ENCODE measurements at places on chromosomes 12 and 14.

DNA sequence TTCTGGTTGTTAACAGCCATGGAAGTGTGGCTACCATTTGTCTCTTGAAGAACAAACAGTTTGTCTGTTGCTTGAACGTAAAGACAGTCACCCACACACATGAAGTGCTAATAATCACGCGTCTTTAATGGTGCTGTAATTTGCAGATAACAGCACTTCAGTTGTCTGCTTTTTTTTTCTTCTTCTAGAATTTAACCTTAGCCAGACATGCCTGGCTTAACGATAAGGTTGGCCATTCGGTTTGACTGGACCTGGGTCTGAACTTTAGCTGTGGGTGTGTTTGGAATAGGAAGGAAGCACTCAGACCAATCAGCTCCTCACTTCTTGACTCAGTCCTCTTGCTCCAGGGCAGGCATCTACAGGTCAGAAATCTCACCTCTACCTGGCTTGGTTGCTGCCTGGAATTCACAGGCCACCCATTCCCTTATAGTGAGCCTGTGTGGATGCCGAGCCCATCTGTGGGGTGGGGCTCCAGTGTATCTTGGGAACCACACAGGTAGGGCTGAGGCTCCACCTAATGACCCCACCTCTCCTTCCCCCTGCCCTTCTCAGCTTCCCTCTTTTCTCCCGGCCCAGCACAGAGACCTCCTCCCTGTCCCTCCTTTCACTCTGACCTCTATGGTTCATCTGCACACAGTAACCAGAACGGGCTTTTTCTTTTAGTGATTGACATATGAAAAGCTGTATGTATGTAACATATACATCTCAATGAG is 246.4 kb upstream of the PWP1 start:
- DNase-seq, result no peak
- H3K4me1 ChIP-seq, result no peaks in the 10 kb centered on the region
- no peaks in the 10 kb centered on the region for H3K36me3 ChIP-seq
- no peak overlapping the region for H3K4me3 ChIP-seq
- H3K27me3 ChIP-seq, result peaks cover 16% of the 10 kb centered on the region

DNA sequence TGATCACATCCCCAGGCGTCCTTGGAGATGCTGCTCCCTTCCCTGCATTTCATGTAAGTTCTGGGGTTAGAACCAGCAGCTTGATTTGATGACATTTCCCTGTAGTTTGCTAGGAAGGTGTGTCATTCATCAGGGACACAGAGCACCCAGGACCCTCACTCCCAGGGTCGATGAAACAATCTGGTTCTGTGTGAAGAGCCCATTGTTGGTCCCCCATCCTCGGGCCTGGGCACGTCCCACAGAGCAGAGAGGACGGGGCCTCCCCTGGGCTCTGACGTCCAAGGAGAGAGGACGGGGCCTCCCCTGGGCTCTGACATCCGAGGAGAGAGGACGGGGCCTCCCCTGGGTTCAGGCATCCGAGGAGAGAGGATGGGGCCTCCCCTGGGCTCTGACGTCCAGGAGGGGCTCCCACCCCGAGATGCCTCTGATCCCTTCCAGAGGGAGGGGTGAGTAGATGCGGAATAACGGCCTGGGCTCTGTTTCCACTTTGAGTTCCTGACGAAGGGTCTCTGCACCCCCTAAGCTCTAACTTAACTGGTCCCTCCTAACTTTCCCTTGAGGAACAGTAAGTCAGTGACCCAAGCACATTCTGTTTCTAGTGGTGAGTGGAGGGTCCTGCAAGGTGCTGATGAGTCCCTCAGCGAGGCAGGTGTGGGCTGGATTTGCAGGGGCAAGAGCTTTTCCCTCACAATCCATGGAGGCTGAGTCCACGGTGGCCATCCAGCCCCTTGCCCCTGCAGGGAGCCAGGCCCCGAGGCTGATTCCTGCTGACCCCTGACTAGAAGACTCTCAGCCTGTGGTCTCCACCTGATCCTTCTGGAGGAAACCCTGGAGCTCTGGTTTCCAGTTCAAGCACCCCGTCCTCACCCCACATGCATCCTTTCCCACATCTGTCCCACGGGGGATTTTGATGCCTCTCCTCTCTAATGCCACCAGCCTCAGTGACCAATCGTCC is 35.5 kb upstream of the SFSWAP start:
- no peak overlapping the region for H3K27ac ChIP-seq
- no peaks in the 10 kb centered on the region for H3K4me1 ChIP-seq
- H3K36me3 ChIP-seq, result peaks cover 2% of the 10 kb centered on the region
- DNase-seq, result no peak
- H3K27me3 ChIP-seq, result peaks cover 6% of the 10 kb centered on the region
- H3K4me3 ChIP-seq, result no peak overlapping the region

DNA sequence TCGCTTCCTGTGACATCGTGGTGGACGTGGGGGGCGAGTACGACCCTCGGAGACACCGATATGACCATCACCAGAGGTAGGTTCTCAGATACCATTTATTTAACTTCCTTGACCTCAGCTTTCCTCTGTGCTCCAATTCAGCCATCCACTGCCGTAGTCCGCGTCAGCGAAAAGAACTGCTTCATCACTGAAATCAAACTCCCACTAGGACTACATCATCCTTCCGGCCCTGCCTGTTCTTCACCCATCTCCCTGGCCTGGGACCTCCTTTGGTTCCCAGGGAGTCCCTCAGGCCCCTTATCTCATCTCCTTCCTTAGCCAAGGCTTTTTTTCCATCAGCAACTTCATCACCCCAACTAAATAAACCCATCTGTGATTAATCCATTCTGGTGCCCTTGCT is 692 bp downstream of the MYG1 start:
- peaks cover 30% of the 10 kb centered on the region for H3K4me1 ChIP-seq
- H3K27me3 ChIP-seq, result no peaks in the 10 kb centered on the region
- peak overlapping the region; percentile 88 for H3K27ac ChIP-seq
- H3K4me3 ChIP-seq, result peak overlapping the region; percentile 92

DNA sequence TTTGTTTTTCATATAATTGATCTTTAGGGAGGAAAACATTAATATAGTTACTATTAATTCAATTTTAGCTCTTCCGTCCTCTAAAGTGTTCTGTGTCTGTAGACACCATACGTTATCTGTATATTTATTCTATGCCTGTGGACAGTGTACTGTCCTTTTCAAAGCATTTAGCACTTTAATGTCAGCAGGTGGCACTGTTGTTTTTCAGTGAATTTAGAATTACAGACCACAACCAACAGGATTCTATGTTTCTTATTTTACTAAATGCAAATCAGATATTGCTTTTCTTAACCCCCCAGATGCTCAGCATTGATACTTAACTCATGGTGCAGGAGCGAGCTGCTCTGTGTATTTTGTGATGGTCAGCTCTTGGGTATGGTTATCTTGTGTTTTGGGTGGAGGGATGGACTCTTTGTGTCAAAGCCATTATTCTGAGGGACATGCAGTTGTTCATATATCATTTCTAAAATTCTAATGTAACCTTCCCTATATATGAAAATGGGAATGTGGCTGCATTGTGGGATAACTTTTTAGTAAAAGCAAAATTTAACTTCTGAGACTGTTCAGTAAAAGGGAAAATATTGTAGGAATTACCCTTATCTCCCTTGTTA is 65.2 kb downstream of the PAPOLA start:
- H3K36me3 ChIP-seq, result peaks cover 29% of the 10 kb centered on the region
- no peak overlapping the region for H3K27ac ChIP-seq
- peaks cover 3% of the 10 kb centered on the region for H3K4me1 ChIP-seq
- H3K4me3 ChIP-seq, result no peak overlapping the region
- DNase-seq, result peak; percentile 9
- no peaks in the 10 kb centered on the region for H3K27me3 ChIP-seq

DNA sequence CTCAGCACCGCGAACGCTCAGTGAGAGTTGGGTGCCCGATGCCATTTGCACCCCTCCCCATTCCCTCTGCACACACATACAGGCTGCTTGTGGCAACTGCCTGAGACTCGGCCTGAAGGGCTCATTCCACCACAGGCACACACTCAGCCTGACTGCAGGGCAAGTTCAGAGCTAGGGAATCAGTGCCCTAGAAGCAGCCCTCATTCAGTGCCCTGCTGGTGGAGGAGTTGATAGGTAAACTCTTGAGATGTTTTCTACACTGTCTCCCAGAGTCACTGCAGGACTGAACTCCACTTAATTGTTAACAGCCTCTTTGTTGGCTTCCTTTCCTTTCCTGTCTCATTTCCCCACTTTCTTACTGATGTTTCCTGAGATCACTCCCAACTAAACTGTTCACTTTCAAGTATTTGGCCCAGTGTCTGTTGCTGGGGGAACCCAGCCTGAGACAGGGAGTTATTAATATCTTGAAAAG is 16.9 kb downstream of the PPP1R36 start:
- H3K4me1 ChIP-seq, result no peaks in the 10 kb centered on the region
- H3K36me3 ChIP-seq, result no peaks in the 10 kb centered on the region
- DNase-seq, result no peak
- peaks cover 6% of the 10 kb centered on the region for H3K27me3 ChIP-seq

DNA sequence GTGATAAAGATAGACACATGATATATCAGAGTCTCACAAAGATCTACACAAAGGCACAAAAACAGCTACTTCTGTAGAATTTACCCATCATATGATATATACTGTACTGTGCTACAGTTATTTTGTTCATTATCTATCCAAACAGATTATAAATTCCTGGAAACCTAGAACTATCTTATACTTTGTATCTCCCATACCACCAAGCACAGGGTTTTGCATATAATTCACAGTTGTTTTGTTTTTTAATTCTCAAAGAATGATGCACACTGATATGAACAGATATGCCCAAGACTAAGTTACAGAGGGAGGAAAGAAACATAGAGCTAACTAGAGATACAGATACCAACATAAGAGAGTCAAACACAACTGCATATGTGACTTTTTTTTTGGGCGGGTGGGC is 3.4 kb downstream of the PRKAG1 start:
- DNase-seq, result no peak
- peaks cover 18% of the 10 kb centered on the region for H3K36me3 ChIP-seq
- peaks cover 24% of the 10 kb centered on the region for H3K4me1 ChIP-seq
- no peaks in the 10 kb centered on the region for H3K27me3 ChIP-seq
- no peak overlapping the region for H3K27ac ChIP-seq

DNA sequence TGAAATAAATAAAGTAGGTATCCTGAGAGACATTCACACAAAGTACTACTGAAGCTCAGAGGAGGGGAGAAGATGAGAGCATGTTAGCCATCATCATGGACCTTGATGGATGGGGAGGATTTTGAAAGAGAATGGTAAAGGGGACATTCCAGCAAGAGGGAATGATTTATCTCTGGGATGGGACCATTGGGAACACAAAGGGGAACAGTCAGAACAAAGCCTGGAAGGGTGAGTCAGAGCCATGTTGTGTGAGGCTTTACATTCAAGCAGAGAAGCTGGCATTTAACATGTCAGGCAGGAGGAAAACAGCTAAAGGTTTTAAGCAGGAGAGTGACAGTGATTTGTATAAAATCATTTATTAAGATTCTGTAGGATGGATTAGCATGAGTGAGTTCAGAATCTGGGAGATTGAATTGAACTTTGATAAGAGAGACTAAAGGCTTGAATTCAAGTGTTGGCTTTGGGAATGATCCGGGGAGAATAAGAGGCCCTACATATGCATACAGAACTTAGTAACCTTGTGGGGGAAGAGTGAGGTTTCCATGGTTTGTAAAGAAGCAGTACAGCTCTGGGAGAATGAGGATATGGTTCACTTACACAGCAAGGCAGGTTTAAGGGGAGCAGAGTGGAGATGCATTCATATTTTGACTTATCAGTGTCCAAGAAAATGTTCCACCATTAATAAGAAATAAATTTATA is 174.4 kb downstream of the SYT10 start:
- no peaks in the 10 kb centered on the region for H3K36me3 ChIP-seq
- DNase-seq, result no peak
- H3K4me3 ChIP-seq, result no peak overlapping the region
- H3K4me1 ChIP-seq, result no peaks in the 10 kb centered on the region

All from memory B cell (primary cell).